ENCODE measurements at places on chromosomes 2 and 18. TPM values are rescaled to one million over a fixed set of nuclear protein-coding genes. Genes with fewer than 3 reads are reported as not detected.

Gene RGPD4
- not detected for total RNA-seq

Gene ABCB11
- total RNA-seq = not detected

GRCh38 chr18:10064267-10064666 is 150.5 kb downstream of the VAPA start:
- no peak for DNase-seq

DNA sequence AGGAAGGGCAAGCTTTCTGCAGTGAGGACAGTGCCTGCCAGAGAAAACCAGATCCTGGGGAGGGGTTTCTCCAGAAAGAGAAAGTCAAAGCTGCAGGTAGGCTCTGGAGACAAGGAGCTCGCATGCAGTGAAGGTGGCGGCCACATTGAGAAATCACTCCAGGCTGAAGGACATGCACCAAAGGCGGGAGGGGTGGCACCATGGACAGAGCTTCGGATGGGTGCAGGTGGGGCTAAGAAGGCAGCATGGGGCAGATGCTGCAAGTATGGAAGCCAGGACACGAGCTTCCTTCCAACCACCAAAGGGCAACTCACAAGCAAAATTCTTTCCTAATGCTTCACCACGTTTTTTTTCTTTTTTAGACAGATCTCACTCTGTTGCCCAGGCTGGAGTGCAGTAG is 104.4 kb upstream of the SLC35G4 start:
- no peak for DNase-seq

GRCh38 chr2:241560162-241560882 is 1.8 kb downstream of the BOK start:
- no peak for DNase-seq

Data from SJSA1 (cell line).